ENCODE measurements at places on chromosomes 2 and 18.

- no peak for DNase-seq
Observed at GRCh38 chr18:51162617-51163016, 34.9 kb downstream of the MEX3C start.

DNA sequence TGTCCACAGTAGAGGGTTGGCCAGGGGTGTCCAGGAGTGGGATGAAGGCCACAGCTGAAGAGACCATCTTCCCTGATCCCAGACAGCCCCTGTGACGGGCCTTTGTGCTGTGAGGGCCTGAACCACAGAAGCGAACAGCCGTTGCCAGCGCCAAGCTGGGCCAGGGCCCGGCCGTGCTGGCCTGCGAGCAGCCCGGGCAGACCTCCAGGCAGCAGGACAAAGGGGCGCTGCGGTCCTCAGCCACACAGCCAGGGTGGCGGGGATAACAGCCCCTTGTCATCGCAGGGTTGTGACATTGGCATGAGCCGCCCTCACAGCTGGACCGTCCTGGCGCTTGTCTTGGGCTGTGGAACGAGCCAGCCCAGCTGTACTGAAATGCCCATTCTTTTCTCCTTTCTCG is 161.1 kb downstream of the FAM210A start:
- no peak for DNase-seq

- no peak for DNase-seq
Observed at GRCh38 chr18:39681061-39681460, 2115.5 kb upstream of the CELF4 start.

- no peak for DNase-seq
Observed at GRCh38 chr2:216363221-216363620, 9.1 kb downstream of the MARCHF4 start.

GRCh38 chr2:59920961-59921360 is 632.5 kb downstream of the BCL11A start:
- no peak for DNase-seq

DNA sequence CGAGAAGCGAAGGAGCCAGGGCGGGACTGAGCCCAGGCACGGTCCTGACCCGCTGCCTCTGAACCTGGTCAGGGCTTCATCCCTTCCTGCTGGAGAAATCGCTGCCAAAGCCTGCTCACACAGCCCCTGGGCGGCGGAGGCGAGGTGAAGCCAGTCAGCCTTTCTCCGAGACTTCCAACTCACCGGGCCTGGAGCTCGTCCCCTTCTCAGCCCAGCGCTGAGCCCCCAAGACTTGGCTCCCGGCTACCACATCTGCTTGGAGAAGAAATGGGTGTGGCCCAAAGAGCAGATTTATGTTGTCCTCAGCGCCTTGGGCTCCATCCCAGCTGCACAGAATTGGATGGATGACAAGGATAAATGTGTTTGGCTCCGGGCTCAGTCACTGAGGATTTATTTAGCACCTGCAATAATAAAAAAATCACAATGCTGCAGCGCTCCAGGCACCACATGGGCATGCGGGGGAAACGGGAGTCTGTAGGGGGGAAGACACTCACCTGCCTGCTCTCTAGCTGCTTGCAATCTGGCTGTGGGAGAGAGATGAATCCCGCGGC is 64.9 kb downstream of the ACTR2 start:
- no peak for DNase-seq

DNA sequence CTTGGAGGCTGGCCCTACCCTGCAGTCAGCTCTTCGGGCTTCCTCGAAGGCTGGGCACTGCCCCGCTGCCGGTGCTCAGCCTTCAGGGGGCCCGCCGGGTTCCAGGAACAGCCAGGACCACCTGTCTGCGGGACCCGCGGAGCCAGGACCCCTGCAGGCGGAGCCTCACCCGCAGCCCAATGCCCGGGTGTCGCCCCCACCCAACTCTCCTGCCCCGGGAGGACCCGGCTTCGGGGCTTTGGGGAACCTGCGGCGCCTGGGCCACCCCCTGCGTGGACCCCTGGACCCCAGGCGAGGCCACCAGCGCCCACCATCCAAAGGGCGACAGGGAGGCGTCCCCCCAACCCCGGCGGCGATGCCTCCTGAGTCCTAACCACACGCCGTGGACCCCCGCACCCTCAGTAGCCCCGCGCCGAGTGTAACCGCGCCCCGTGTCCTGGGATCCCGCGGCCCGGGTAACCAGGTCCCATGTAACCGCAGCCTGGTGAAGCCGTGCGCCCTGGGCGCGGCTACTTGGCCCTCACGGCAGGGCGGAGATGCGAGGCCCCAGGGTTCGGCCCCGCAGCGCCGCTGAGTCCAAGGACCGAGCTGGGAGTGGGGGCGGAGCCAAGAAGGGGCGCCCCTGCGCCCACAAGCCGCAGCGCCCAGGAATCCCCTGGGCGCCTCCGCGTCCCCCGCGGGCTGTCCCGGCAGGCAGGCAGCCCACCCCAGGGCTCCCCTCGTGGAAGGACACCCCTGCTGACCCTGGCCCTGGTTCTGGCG is 11.0 kb upstream of the UBE2F start:
- no peak for DNase-seq

DNA sequence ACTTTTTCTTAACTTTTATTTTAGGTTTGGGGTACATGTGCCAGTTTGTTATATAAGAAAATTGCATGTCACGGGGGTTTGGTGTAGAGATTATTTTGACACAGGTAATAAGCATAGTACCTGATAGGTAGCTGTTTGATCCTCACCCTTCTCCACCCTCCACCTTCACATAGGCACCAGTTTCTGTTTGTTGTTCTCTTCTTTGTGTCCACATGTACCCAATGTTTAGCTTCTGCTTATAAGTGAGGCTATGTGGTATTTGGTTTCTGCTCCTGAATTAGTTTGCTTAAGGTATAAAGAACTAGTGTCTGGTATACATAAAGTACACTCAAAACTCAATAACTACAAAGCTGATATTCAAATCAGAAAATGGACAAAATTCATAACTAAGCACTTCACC is 654.6 kb upstream of the LINC00305 start:
- no peak for DNase-seq

DNA sequence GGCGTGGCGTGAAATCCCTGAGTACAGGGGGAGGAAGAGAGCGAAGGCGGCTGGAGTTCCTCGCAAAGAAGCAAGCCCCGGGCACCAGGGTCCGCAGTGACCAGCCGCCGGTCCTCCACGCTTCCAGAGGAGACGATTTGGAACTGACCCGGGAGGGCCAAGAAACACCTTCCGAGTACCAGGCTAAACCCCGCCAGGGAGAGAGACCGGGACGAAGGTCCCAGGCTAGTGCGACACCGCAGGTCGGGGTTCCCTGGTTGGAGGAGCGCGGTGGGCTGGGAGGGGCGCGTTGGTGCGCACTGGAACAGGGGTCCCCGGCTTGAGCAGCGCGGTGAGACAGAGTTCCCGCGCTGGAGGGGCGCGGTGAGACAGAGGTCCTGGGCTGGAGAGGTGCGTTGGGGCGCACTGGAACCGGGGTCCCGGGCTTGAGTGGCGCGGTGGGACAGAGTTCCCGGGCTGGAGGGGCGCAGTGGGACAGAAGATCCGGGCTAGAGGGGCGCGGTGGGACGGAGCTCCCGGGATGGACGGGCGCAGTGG is 901 bp downstream of the WDFY1 start:
- DNase-seq: no peak

- DNase-seq: no peak
Observed at GRCh38 chr18:76376225-76376624, 118.8 kb downstream of the ZNF516 start.
